Stimulated activated CD4-positive, alpha-beta T cell treated with anti-CD3 and anti-CD28 coated beads, Interleukin-15, amount 100 ng/mL, for 1 hour (primary cell): ENCODE measurements at places on chromosomes 11 and 22.

DNA sequence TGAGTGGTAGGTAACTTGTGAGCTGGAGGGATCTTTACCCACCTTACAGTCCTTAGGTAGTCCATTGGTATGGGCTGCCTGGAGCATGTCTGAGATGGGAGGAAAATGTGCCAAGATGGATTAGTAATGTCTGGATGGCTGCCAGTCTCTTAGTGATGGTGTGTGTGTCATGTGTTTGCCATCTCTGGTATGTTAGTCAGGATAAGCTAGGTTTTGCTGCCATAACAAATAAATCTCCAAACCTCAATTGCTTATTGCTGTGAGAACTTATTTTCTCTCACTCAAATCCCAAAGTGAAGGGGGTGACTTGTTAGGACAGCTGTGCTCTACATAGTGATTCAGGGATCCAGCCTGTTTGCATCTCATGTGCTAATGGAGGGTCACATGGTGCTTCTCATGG is 40.9 kb upstream of the MYEOV start:
- no peak for DNase-seq

GRCh38 chr11:113992459-113993110 is 17.7 kb downstream of the HTR3A start:
- no peak for DNase-seq

- no peak for DNase-seq
These were observed 7.0 kb upstream of the TBC1D10A start for GRCh38 chr22:30333707-30334087.

DNA sequence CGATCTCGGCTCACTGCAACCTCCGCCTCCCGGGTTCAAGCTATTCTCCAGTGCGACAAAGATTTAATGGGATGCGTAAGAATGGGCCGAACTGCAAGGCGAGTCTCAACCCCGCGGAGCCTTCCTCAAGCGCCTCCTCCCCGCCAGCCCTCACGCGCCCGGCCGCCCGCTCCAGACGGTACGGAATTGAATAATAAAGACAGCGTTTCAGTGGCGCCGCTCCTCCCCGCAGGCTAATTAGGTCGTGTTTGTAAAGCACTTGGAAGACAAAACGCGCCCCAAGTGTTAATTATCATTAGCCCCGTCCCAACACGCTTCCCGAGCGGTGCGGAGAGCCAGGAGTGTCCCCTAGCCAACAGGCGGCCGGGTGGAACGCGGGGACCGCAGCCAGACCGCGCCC is 192.0 kb downstream of the BUD13 start:
- DNase-seq, result no peak

DNA sequence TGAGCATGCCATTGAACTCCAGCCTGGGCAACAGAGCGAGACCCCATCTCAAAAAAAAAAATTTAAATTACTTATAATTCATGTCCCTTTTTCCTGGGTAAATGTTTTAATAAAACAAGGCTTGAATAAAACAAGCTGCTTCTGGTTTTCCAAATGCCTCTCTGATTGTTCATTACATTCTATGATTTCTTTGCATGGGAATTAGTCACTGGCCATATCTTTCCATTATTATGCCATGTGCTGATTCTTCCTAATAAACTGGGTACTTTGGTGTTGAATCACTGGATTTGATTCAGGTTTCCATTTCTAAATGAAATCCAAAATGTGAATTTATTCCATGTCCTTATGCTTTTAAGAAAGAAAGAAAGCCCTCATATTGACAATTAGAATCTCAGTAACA is 42.6 kb downstream of the ZNF215 start:
- DNase-seq, result no peak

GRCh38 chr11:70661761-70662501 is 263.6 kb downstream of the CTTN start:
- DNase-seq, result no peak

DNA sequence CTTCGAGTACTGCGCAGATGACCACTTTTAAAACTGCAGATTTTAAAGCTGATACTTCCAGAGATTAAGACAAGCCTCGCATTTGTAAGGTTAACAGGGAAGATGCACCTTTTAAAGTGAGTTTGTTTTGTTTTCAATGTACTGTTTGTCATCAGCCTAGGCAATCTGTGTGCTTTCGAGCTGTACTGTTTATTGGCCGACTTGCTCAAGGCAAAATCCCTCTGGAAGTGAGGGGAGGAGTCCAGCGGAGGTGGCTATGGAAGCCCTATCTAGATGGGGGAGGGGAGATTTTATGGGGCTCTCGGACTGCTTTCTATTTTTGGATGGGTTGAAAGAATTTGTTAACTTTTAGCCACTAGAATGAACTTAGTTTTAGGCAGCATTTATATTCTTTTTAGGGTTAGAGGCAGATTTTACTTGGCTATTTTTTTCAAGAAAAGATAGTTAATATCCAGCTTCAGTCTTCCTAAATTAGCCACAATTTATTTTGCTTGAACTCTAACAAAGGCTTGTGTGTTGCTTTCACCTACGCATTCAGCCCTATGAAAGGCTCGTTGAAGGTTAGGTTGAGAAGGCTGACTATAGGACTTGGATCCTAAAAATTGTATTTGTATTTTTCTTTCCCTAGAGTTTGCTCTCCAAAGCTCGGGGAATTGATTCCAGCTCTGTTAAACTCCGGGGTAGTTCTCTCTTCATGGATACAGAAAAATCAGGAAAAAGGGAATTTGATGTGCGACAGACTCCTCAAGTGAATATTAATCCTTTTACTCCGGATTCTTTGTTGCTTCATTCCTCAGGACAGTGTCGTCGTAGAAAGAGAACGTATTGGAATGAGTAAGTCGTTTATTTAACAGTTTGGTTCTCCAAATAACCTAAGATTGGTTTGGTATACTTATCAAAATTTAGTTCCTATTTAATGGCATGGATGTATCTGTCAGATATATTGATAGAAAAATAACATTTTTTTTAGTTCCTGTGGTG is 2.1 kb downstream of the WEE1 start:
- no peak for DNase-seq

DNA sequence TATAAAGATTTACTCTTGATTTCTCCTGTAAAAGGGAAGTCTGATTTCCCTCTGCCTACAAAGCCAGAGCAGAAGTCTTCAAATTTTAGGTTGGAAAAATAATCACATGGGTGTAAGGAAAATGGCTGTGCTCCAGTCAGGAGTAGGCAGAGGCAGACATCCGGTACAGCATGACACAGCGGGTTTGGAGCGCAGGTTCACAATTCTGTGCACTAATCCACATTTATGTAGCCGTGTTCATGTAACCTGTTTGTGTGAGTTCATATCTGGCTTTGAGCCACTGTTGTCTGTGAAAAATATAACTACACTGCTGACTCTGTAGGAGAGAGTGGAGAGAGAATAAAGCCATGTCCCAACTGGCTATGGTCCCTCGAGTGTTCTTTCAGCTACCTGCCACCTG is 248.0 kb downstream of the CASP12 start:
- DNase-seq, result no peak

GRCh38 chr22:21624120-21624879 is 5.5 kb downstream of the YDJC start:
- peak; percentile 27 for DNase-seq

DNA sequence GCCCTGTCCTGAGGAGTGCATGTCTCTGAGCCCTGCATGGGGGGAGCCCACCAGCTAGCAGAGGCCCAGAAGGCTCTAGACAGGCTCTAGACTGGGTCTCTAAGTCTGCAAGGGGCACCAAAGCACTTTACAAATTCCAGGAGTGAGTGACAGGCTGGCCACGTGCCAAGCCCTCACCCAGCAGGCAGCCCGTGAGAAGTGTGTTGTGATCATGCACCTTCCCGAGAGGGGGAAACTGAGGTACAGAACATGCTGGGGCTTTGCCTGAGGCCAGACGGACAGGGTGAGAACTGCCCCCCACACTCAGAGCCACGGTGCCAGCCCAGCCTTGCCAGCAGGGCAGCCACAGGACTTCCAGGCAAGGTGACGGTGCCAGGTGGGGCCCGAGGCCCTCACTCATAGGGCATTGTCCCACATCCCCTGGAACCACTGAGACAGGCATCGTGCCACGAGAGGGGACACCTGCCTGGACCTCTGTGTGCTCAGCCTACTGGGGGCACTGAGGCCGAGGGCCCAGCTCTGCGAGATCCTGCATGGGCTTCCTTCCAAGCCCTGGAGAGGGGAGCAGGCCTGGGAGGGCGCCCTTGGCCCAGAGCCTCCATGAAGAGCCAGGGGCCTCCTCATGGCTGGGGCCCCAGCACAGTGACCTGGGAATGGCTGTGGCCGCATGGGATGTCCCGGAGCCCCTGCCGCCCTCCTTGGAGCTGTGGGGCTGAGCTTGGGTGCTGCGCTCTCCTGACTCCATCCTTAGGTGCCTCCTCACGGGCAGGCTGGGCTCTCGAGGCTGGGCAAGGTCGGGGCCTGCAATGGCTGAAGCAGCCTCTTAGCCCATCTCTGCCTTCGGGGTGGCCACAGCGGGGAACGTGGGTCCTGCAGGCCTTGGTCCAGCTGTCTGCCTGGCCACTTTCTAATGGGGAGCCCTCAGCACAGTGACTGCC is 121.5 kb downstream of the KCNQ1OT1 start:
- DNase-seq, result no peak

GRCh38 chr11:34620820-34621792 is at the start of gene EHF:
Gene EHF, plus strand, starts transcription at chr11:34621093. Its CDS starts 21,538 bp downstream, at chr11:34642631.
- no peak for DNase-seq

- no peak for DNase-seq
These were observed 60.3 kb downstream of the CECR2 start for GRCh38 chr22:17429516-17429915.

- no peak for DNase-seq
These were observed 3.7 kb downstream of the RRP7A start for GRCh38 chr22:42515896-42516295.

DNA sequence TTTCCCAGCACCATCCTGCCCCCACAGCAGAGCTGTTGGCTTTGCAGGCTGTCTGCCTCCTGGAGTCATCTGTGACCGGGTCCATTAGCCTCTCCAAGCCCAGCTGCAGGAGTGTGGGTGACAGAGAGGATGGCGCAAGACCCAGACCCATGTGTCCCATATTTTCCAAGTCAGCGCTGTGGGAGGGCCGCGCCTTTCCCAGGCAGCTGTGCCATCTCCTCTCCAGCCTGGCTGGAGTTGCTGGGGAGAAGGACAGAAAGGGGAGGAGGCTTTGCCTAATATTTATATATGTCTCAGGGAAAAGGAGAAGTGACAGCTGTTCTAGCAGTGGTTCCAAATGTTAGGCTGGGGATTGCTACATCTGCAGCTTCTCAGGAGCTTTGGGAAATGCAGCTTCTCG is 15.7 kb downstream of the DTX4 start:
- DNase-seq, result no peak

GRCh38 chr11:117983163-117983475 is 3.1 kb upstream of the IL10RA start:
- DNase-seq, result no peak

DNA sequence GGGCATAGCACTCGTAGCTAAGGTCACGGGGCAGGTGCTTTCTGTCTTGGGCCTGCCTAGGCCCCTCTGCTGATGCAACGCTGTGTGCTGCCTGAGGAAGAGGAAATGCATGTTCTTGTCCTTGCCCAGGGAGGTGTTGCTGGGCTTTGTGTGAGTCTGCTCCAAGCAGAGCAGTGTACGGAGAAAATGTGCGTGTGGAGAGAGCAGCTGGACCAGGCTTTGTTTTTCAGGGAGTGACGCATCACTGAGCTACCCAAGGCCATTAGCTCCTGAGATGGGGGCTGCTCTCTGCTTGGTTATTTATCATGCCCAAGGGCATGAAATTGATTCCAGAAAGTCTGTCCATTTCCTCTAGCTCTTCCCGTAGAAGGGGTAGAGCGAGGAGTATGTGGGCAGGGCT is 82.9 kb upstream of the THY1 start:
- no peak for DNase-seq

- DNase-seq, result no peak
These were observed 660.3 kb downstream of the TBC1D22A start for GRCh38 chr22:47422736-47423135.

- no peak for DNase-seq
These were observed 31.4 kb downstream of the IGHMBP2 start for GRCh38 chr11:68935066-68935465.

- DNase-seq, result no peak
These were observed 75.4 kb upstream of the FSHB start for GRCh38 chr11:30155428-30155827.

- no peak for DNase-seq
These were observed 76.8 kb upstream of the BIRC3 start for GRCh38 chr11:102240502-102240901.

DNA sequence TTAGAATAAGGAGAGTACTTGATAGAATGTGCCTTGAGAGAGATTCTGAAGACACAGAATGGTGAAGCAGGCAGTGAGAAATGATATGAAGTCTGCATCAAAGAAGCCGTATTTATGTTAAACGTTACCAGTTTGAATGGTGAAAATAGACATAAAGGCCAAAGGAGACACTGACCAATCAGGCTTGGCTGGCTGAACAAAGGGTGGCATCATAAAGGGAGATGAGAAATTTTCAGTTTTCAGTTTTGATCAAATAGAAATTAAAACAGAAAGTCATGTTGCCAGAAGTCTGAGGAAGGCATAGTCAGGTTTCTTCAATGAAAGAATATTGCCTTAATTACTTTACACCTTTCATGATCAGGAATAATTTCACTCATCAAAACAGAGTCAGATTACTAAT is 6.6 kb downstream of the OR51F1 start:
- DNase-seq, result no peak

GRCh38 chr11:19816817-19817216 is 104.2 kb downstream of the NAV2 start:
- no peak for DNase-seq

- no peak for DNase-seq
These were observed 246.5 kb downstream of the CADM1 start for GRCh38 chr11:115257678-115258077.

GRCh38 chr11:37630866-37631265 is 1032.8 kb upstream of the RAG2 start:
- no peak for DNase-seq

DNA sequence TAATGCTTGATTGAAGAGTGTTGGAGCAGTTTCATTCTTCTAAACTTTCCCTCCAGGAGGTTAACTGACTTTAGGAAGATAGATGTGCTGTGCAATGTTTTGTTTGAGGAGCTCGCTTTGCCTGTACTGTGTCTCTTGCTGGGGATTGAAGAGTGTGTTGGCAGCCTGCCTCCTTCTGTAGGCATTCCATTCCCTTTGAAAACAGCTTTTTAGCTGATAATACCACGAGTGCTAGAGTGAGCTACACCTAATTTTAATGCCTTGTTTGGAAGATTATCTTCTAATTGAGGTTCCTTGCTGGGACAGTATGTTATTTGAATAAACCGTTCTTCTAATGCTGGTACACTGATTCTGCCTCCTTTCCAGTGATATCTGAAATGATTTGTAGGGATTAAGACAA is 7.2 kb downstream of the DDX10 start:
- no peak for DNase-seq

DNA sequence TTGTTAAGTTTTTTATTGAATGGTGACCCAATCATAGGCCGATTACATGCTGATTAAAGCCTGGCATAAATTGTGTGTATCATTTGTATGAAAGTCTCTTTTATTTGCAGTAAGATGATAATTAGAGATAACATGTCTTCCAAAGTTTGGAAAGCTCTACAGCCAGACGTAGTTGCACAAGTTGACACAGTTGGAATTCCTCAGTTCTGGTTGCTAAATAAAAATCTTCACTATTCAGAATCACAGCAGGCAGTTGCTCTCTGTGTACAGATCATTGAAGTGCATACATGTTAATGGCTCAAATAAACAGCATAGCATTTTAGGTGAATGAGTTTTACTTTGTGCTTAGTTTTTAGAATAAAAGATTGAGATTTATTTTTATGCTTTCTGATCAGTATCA is 69.5 kb downstream of the ARHGAP42 start:
- DNase-seq, result no peak

- DNase-seq, result no peak
These were observed 28.8 kb downstream of the NRXN2 start for GRCh38 chr11:64694026-64694755.
